NCI-H2081 (cell line): ENCODE measurements at places on chromosomes 1 and 21.

DNA sequence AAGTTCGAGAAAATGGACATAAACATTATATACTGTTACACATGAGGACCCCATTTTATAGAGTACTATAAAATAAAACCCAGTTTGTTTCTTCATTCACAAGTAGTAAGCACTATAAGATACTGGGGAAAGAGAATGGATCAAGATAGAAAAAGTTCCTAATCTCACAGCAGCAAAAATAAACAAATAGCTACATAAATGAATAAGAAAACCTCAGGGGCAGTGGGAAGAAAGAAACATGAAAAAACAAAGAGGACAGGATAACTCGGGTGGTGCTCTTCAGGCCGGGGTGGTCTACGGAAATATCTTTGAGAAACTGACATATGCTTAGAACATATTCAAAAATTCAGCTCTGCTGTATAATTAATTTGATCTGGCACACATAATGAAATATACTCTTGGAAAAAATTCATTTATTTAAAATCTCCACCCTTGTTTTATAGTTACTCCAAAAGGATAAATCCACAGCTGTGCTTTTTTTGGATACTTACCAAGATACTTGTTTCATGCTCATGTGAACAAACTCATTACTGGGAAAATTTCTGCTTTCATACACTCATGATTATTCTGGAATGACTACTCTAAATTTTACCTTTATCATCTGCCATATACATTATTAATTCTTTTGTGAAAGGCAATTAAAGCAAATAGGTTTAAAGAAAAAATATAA lies 20.0 kb downstream of the CEP170 start:
- peak; percentile 59 for DNase-seq

- DNase-seq: no peak
Observed at GRCh38 chr21:42523211-42523610, 9.6 kb downstream of the SLC37A1 start.

DNA sequence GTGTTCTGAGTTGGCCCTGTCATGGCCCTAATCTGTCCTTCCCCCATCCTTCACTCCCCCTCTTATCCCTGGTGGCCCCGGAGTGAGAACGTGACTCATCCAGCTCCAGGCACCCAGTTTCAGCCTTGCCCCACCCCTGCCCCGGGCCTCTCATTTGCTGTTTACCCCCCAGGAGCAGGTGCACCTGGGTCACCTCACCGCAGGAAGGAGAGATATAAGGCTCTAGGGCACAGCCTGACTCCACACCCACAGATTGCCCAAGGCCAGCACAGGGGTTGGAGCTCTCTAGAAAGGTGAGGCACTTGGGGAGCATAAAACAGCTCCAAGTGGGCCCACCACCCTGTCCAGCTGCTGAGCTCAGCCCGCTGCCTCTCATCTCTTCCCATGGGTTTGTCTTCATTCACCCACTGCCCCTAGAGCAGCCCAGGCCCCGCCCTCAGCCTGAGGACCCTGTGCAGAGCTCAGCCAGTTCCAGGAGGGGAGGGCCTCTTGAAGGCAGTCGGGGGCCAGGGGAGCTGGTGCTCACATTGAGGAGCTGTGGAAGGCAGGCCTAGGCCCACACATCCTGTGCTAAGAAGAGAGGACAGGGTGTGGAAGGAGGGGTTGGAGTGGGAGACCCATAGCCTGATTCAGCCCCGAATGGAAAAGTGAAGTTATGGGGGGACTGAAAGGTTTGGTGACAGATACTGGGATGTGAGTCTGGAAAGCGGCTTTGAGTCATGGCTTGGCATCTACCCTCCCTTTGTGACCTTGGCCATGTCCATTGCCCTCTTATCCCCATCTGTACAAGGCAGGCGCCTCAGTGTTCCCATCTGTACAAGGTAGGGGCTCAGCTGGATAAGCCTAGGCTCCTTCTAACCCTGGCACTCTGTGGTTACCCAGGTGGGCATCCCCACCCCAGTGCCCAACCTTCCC lies 16.1 kb upstream of the GPR37L1 start:
- DNase-seq: peak; percentile 76

DNA sequence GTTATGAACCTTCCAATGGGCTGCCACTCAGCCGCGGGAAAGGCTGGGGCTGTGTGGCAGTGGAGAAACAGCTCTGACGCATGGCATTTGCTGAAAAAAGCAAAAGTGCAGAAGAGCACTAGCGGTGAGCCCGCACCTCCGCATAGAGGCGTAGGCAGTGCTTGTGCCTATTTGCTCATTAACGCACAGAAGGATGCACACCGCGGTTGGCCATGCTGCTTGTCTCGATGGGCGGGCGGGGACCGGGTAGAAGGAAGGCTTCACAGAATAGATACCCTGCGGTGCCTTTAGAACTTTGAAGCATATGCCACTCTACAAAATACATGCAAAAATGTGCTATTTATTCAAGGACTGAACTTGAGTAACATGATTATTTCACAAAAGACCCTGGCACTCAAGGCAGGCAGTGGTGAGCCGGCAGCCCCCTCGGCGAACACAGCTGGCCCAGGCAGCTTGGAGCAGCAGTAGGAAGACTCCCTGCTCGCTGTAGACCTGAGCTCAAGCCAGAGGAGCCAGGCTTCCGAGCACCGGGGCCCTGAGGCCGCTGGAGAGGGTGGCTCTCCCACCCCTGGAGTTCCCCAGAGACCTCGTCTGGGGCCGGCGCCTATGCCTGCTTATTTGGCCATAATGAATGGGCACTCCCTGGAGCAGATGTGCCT lies 71.5 kb downstream of the SIK1 start:
- DNase-seq: no peak

- DNase-seq: no peak
Observed at GRCh38 chr1:199123615-199124014, 484.8 kb downstream of the PTPRC start.

GRCh38 chr1:162857850-162858249 lies 3.1 kb downstream of the CCDC190 start:
- DNase-seq: no peak

DNA sequence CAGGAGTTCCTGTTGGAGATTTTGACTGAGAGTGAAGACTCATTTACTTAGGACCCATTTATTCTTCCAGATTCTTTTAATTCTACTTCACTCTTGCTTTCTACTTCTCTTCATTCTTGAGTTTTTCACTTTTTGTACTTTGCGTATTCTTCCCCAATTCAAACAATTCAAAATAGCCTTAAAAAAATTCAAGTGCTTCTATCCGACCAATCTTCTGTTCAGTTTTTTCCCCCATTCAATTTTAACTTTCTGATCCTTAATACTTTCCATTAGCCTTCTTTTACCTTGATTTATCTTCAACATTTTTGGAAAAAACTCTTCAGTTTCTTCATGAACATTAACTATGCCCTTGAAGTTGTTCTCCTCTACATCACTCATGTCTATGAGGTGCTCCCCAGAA lies 21.1 kb downstream of the ZFYVE9 start:
- no peak for DNase-seq

DNA sequence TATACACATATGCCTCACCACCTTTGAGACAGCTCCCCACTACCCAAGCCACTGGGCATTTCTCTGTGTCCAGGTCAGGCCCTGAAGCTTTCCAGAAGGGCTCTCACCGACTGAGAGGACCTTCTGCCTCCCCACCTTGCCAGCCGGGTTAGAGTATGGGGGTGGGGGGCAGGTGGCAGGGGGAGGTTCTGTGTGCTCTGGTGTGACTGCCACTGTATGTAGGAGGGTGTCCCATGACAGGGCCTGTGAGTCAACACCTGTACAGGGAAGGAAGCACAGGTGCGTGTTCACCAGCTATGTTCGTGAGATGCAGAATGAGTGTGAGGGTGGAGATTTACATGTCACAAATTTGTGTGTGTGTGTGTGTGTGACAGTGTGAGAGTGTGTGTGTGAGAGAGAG lies 7.0 kb downstream of the AHDC1 start:
- DNase-seq: no peak

DNA sequence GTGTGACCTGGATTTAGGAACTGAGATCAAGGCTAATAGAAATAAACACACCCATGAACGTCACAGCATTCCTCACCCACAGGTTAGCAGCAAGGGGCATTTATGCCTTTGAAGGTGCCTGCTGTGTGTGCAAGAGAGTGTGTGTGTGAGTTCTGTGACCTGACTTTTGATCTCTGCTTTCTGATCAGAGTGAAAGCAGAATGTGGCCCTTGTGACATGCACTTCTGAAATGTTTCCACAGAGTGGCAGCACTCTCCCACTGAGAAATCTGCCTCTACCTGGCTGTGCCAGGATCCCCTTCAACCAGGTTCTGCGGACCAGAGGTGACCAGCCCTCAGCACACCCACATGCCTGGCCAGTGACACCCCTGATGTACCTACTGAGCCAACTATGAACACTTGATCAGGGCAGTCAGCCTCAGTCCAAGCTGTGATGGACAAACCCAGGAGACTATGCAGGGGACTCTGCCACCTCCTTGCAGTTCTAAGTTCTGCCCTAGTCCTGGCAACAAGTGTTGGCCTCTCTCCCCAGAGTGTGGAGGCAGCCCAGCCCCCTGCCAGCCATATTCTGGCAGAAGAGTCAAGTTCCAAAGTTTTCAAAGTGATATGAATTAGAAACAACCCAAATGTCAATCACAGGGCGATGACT lies 41.0 kb downstream of the RXRG start:
- DNase-seq: peak; percentile 43

DNA sequence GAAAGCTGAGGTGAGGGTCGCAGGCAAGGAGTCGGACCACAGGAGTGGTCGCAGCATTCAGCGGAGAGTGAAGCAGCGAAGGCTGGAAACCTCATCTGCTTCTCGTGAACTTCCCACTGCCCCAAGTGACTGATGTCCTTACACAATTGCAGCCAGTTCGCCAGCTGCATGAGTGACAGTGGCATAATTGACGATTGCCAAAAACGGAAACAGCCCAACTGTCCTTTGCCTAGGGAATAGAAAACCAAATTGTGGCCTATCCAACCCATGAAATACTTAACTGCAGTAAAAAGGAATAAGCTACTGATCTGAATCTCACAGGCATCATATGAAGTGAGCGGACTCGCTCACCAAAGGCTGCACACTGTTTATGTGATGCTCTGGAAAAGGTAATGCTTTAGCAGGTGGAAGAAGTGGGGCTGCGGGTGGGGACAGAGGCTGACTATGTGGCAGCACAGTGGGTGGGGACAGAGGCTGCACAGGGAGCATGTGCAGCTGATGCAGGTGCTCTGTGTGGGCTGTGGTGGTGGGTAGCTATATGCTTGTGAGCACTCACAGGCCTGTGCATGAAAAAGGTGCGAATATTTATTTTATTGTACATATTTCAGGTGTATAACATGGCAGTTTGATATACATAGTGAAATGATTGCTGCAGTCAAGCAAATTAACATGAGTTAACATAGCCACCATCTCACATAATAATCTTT lies 4.2 kb upstream of the NLRP3 start:
- no peak for DNase-seq

DNA sequence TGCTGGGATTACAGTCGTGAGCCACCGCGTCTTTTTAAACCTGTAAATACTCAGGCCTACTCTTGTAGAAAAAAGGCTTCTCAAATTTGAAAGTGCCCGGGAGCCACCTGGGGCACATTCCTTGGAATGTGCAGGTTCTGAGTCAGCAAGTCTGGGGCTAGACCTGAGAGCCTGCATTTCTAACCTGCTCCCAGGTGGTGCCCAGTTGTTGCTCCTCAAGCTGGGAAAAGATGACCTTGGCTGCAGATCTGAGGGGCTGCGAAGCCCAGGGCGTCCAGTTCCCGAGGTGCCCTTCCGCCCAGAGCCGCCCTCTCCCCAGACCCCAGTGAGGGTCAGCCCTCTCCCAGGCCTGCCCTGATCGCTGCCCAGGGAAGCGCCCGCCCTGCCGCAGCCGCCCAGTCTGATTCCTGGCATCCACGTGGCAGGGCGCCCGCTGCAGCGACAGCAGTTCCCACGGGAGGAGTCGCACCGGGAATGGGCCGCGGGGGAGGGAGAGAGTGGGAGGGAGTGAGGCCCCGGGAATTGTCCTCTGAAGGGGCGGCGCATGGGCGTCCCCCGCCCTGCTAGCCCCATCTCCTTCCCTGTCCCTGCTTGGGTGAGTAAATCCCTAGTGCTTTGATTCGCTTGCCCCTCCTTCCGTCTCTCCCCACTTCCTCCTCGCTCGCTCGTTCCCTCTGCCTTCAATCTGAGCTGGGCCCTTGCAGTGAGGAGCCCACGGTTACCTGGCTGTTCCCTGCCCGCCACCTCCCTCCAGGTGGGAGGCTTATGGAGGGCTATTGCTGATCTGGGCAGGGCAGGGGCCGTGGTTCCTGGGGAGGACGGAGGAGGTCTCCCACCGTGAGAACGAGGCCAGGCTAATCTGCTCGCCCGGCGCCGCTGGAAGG lies 18.8 kb upstream of the TENT5B start:
- no peak for DNase-seq

GRCh38 chr1:228979325-228979699 lies 244.0 kb downstream of the RHOU start:
- no peak for DNase-seq

GRCh38 chr1:212816567-212817278 lies 25.0 kb downstream of the TATDN3 start:
- DNase-seq: no peak

- no peak for DNase-seq
Observed at GRCh38 chr1:232162001-232162400, 467.9 kb downstream of the SIPA1L2 start.

DNA sequence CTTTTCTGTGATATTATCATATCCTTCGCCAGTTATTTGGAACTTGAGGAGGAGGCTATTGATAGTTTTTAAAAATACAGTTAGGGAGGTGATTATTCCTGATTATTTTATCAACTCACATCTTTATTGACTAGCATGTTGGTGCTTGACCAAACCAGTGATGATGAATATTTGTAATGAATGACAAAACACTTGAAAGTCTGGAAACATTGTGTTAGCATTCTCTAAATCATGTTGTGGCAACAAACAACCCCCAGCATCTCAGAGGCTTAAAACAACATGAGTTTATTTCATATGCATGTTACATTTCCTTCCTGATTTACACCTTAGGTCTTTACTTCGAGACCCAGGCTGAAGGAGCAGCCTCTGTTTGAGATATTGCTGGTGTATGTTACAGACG lies 10.7 kb upstream of the JUN start:
- no peak for DNase-seq

GRCh38 chr1:5989286-5989605 lies 3.0 kb downstream of the NPHP4 start:
- DNase-seq: no peak

GRCh38 chr21:15053500-15053899 lies 11.3 kb downstream of the NRIP1 start:
- no peak for DNase-seq

- DNase-seq: no peak
Observed at GRCh38 chr1:54410359-54410758, 4.2 kb upstream of the SSBP3 start.

DNA sequence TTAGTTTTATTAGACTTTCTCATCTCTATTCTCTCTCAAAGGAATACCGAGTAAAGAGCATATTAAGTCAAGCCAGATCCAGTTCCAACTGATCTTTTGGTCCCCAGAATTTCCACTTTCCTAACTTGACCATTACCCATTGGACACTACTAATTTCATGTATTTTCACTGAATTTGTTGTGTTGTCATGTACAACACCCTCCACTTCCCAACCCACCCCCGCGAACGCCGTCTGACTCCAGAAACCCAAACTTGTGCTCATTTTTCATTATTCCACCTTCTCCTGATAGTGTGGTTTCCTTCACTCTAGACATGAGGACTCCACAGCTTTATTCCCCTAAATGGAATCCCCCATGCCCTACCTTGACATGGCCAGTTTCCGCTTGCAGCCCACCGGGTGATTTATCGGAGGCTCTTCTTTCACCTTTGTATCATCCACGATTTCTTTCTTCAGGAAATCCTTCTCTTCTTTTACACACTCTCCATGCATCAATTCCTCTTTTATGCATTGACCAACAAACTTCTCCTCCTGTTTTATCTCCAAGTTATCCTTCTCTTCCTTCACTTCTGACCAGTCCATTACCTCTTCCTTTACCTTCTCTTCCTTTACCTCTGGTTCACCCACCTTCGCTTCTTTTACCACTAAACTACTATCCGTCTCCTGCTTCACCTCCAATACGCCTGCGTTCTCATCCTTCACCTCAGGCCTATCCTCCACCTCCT lies 805 bp downstream of the ZNHIT6 start:
- DNase-seq: no peak
